Psoas muscle (tissue), 8 donors: ENCODE measurements at places on chromosomes 6 and 20.
A peak's percentile ranks its signal among the peaks of the same experiment; 100 is the strongest.

GRCh38 chr20:60104993-60105803 lies 147.0 kb downstream of the CDH26 start:
- no peak for DNase-seq

- DNase-seq, result no peak
These were observed 71.4 kb downstream of the GJA10 start for GRCh38 chr6:89965441-89966227.

- DNase-seq, result no peak
These were observed 160.4 kb upstream of the MAFB start for GRCh38 chr20:40849456-40849855.

DNA sequence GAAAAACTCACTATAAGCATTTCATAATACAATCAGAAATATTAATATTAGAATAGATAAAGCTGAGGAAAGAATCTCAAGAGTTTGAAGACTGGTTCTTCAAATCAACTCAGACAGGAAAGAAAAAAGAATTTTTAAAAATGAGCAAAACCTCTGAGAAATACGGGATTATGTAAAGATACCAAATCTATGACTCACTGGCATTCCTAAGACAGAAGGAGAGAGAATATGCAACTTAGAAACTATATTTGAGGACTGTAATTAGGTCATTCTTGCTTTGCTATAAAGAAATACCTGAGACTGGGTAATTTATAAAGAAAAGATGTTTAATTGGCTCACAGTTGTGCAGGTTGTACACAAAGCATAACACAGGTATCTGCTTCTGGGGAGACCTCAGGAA lies 665.1 kb downstream of the RNF144B start:
- no peak for DNase-seq

GRCh38 chr20:46438156-46438750 lies 31.8 kb upstream of the ELMO2 start:
- no peak for DNase-seq

DNA sequence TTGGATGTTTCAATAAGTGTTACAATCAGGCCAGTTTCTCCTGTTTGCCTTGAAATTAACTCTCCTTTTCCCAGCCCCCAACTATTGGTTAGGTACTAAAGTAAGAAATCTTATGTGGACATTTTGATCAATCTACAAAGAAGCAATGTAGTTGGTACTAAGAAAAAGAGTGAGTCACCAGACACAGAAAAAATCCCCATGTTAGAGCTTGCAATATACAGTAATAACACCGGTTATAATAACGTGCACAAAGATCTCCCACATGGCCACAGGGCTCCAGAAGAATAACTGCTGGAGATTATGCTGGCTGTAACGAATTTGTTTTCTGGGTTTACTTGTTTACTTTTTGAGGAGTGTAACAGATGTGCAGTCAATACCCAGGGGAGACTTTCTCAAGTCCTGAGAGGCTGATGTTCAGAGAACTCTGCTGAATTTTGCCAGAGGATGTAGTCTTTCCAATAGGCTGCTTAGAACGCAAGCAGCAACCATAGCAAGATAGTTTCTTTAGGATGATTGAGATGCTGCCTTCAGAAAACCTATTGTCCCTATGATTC lies 166.2 kb upstream of the SPACA1 start:
- no peak for DNase-seq

- no peak for DNase-seq
These were observed 260.3 kb upstream of the FAM83B start for GRCh38 chr6:54586251-54586650.

GRCh38 chr6:75204217-75204958 lies 1.5 kb downstream of the COL12A1 start:
- peak; percentile 73 for DNase-seq

GRCh38 chr6:12203001-12203400 lies 87.2 kb upstream of the EDN1 start:
- no peak for DNase-seq

DNA sequence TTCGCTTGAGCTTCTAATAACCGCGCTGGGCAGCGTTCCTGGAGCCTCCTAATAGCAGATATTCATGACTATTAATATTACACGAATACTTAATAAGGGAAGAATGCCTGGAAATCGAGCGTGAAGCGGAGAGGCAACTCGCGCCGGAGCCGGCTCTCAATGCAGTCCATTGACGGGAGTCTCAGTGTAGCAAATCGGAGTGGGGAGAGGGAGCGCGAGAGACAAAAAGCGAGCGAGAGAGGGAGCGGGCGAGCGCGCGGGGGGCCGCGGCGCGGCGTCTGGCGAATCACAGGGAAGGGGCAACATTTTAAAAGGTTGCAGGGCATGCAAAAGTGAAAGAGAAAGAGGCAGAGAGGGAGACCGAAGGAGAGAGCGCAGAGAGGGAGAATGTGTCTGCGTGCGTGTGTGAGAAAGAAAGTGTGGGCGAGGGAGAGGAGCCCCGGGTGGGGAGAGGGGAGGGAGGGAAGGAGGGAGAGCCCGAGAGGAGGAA lies 2.9 kb downstream of the TFAP2A start:
- DNase-seq, result no peak

GRCh38 chr6:122894791-122895190 lies 101.2 kb upstream of the CLVS2 start:
- no peak for DNase-seq

DNA sequence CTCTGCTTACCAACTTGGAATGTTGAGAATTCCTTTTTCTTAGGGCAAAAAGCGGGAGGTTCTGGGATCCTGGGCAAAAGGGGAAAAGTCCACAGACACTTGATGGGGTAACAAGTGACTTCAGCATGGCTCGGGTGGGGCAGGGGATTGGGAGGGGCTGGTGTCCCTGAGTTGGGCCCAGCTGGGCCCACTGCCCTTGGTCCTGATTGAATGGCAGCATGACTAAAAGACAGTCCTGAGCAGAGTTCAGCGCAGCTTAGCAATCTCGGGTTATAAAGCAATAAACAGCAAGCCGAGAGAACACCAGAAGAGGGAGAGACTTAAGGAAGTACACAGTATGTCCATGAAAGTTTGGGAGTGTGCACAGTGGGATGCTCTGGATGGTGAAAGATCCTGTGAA lies 5.6 kb downstream of the PPP2R5D start:
- DNase-seq, result no peak

DNA sequence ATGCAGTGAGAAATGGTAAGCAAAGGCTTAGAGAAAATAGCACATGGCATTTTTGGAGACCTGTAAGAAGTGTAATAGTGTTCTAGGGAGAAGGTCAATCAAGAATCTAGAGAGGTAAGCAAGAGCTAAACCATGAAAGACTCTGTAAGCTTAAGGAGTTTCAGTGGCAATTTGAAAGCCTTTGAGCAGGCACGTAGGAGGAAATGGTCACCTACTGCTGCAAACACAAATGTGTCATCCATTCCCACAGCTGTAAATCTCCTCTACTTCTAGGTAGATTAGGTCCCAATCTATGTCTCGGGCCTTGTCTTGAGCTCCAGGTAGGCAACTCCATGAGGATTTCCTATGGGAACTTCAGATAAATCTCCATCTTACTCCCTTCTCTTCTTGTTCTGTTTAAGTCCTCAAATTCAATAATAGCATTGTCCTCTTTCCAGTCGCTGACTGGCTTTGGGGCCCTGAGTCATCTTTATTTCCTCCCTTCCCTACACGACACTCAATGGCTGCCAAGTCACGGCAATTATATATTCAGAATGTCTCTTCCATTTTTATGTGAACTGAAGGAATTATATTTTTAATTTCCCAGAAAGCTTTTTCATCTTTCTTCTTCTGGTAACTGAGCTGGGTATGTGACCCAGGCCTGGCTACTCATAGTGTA lies 24.2 kb upstream of the PAQR8 start:
- DNase-seq, result no peak

GRCh38 chr6:75024828-75025227 lies 181.0 kb downstream of the COL12A1 start:
- no peak for DNase-seq

- no peak for DNase-seq
These were observed 24.8 kb downstream of the SUN5 start for GRCh38 chr20:32979201-32979998.

DNA sequence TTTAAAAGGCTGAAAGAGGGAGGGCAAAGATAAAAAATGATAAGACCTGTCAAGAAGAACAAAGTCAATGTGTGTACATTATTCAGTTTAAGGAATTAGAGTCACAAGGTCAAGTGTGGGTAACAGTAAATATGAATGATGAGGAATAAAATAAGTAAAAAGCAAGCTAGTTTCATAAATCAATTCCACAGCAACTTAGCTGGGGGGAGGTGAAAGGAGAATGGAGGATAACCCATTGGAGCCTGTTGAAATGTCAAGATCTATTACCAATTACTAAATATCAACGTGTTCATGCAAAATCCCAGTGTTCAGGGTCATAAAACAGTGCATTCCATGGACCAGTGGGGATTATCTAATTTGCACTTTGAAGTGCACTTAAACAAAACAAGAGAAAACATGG lies 242.9 kb downstream of the TBX18 start:
- no peak for DNase-seq

GRCh38 chr6:109389650-109390274 lies 7.5 kb upstream of the CD164 start:
- no peak for DNase-seq

DNA sequence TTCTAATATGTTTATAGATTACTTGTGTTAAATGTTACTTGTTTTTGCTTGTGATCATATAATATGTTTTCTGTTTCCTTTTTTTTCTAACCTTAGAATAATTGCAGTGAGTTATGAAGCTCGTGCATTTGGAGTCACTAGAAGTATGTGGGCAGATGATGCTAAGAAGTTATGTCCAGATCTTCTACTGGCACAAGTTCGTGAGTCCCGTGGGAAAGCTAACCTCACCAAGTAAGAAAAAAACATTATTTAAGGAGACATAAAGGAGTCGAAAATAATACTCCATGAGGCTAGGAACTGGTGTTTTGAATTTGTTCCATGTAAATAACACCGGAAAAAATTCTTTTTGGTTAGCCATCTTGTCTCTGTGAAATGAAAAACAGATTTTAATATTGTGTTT lies 6.9 kb downstream of the POLH start:
- no peak for DNase-seq

DNA sequence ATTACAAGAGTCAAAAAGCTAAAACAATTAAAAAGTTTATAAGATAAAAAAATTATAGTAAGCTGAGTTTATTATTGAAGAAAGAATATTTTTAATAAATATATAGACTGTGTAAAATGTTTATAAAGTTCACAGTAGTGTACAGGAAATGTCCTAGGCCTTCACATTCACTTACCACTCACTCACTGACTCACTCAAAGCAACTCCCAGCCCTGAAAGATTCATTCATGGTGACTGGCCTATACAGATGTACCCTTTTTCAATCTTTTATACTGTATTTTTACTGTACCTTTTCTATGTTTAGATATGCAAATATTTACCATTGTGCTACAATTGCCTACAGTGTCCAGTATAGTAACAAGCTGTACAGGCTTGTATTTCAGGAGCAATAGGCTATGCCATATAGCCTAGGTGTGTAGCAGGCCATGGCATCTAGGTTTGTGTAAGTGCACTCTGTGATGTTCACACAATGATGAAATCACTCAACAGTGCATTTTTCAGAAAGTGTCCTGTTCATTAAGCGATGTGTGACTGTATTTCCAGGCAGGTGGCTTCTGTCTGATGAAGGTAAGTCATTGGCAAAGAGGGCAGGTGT lies 130.2 kb downstream of the BTBD3 start:
- DNase-seq, result no peak

DNA sequence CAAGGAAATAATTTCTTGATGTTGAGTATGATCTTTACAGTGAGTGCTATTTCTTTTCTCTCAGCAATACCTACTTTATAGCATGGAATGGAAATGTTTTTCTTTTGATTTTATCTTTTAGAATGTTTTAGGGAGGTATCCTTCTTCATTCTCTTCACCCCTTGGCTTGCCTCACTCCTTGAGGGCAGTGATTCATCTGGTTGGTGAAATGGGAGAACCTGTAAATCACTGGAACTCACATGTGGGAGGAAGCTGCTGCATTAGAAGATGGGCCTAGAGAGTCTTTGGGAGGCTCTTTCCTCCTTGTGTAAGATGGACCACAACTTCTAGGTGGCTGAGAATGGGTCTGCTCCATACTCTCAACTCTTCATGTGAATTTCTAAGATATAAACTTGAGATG lies 244.8 kb upstream of the SYNCRIP start:
- no peak for DNase-seq

- DNase-seq, result no peak
These were observed 8.3 kb upstream of the MMP9 start for GRCh38 chr20:46000262-46000996.

DNA sequence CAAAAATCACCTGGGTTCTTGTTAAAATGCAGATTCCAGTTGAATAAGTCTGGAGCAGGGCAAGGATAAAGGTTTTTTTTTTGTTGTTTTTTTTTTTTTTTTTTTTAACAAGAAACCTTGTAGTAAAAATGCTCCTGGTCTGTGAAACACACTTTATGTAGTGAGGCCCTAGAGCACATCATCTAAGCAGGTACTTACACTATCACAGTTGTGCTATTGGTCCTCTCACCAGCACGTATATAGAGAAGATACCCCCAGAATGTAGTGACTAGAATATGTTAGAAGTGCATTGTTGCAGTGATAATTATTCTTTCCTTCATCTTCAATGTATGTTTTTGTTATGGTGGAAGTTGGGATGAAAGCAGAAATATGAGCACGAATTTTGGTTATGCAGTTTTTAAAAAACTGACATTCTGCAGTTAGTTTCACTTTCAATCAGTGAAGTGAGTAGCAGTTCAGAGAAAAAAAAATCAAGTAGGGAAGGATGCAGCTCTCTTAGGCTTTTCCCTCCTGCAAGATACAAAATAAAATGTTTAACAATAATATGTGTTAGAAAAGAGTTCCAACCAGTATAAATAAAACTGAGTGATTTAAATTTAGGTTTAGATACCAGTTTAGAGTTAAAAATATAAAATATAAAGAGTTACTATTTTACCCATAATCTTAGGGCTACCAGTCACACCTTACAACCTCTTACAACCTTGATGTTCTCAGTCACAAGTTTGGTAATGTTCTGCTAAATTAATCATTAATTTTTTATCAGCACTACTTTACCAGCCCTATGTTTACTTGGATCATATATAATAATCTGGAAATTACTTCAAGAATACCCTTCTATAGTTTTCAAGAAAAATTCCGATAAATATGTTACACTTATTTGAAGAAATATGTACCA lies 9.2 kb upstream of the DEFB113 start:
- DNase-seq, result no peak
